Epithelial cell of esophagus (primary cell): ENCODE measurements at places on chromosomes 12 and 14.

GRCh38 chr12:19144985-19145384, 15.5 kb downstream of the PLEKHA5 start:
- no peak for DNase-seq

DNA sequence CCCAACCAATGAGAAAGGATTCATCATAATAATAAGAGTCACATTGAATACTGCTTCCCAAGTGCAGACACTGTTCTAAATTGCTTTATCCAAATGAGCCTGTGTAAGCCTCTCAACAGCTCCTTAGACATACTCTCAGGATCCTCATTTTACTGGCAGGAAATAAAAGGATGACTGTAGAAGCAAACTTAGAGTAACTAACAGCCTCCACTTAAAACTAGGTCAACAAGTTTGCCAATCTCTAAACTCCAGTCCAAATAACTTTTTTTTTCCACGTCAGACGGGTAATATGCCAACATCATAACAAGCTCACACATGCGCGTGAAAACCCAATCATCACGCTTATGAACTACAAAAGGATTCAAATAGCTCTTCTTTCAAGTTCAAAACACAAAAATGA, 15.3 kb upstream of the DPF3 start:
- peak; percentile 71 for DNase-seq

DNA sequence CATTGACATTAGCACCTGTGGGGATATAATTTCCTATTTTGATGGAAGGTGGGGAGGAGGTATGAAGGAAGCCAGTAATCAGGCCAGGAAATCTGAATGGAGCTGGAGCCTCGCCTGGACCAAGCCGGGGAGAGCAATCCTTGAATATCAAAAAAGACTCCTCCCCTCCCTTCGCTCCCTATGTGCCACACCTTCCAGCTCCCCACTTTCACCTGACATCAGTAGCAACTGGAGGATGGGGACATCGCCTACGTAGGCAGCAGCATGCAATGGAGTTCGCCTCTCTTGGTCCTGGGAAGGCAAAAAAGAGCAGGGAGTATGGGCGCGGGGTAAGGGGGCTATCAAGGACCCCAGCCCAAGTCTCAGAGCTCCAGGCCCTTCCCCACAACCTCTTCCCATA, 1.1 kb downstream of the ANKRD52 start:
- DNase-seq = no peak

GRCh38 chr12:46839964-46840363, 14.2 kb upstream of the SLC38A4 start:
- DNase-seq = peak; percentile 49

GRCh38 chr14:88818018-88818417, 6.4 kb upstream of the TTC8 start:
- no peak for DNase-seq

- no peak for DNase-seq
Observed at GRCh38 chr12:95244350-95244749, 26.7 kb downstream of the VEZT start.

DNA sequence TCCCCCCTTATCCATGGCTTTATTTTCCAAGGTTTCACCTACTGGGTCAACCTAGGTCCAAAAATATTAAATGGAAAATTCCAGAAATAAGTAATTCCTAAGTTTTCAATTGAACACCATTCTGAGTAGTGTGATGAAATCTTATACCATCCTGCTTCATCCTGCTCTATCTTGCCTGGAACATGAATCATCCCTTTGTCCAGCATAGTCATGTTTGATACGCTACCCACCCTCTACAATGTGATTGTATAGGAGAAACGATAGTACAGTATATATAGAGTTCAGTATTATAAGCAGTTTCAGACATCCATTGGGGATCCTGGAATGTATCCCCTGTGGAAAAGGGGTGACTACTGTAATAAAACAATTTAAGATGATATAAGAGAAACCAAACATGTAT, 62.2 kb downstream of the IFNG start:
- peak; percentile 89 for DNase-seq

DNA sequence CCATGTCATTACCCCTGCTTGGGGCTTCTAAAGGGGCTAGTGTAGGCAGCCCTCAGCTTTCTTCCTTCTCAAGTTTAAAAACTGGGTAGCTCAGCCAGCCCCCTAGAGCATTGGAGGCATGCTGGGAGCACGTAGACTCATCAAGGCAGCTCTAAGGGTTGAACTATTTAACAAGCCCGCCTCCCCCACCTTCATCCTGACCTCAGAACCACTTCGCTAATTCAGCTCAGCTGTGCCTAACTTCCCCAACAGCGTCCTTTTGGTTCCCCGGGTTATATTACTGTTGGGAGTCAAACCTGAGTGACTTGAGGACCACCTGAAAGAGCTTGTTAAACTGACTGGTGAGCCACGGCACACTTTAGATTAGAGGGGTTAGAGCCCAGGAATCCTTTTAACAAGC, 30.1 kb downstream of the MAX start:
- DNase-seq = no peak

DNA sequence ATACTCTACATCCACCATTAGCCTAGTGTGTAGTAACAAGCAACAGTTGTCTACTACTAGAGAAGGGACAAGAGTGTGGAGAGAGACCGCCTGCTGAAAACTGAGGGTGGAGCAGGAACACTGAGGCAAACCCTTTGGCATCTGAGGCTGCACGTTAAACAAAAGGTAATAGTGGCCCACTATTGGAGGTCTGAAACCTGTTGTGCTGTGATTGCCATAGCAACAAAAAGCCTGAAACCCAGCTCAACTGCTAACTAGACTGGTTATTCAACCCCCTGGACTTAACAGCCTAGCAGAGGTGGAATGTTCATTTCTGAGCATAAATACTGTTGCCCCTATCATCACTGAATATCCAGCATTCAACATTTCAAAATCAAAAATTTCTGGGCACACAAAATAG, 43.0 kb downstream of the PPP4R4 start:
- no peak for DNase-seq

- DNase-seq = no peak
Observed at GRCh38 chr12:53143355-53143754, 37.2 kb upstream of the ZNF740 start.

DNA sequence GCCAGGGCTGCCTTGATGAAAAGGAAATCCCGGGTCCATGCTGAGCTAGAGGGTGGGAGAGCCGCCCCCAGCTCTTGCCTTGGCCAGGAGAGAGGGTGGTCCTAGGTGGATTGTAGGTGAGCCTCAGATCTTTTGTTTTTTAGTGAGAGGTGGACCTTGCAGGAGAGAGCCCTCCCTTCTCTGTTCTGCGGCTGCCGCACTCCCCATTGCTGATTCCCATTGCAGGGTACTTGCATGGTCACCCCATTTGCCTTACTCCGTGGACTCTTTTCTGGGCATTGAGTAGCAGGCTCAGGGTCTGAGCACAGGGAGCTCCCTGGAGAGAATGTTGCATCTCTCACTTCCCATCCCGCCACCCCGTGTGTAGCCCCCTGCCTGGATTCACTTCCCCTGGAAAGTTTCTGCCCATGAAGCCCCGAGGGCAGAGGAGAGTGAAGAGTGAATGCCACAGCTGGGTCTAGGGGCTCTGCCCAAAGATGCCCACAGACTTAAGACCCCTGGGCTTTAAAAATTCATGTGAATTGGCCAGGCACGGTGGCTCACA, 10.2 kb downstream of the VASH1 start:
- no peak for DNase-seq

GRCh38 chr12:93825931-93826555, 148.9 kb downstream of the CRADD start:
- no peak for DNase-seq

DNA sequence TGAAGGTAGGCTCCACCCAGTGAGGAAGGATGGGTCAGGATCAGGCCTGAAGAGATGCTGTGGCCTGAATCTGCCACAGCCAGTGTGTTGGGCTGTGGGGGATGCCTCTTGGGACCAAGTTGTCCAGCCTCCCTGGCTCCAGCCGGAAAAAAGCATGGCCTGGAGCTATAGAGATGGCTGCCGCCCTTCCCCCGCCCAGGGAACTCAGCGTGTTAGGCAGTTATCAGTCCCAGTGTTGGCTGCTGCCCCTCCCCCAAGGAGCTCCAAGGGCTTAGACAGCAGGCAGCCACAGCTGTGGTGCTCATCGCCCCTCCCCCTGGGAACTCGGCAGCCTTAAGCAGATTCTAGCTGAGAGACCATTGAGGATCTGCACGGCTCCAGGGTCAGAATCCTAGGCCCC, 158.0 kb downstream of the CAPZA3 start:
- DNase-seq = no peak

GRCh38 chr12:29612912-29613311, 115.4 kb upstream of the OVCH1 start:
- no peak for DNase-seq

GRCh38 chr14:75333606-75334548, 55.2 kb downstream of the FOS start:
- DNase-seq = no peak

DNA sequence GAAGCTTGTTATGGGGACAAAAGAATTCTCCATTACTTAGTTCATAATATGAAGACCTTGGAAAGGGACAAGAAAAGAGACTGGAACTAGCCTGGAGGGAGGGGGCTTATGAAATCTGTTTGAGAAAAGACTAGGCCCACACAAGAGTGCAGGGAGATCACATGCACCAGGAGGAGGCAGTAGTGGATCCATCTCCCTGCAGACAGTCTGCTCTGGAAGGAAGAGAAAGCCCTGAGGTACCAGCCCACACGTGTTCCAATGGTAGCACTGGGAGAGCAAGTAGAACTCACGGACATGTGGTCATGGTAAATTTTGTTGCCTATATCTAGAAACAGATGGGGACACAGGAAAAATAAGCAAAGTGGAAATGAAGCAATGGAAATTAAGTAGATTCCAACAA, 445.4 kb downstream of the SOX5 start:
- no peak for DNase-seq
